ENCODE measurements at places on chromosomes 11 and 22. TPM values are rescaled to one million over a fixed set of nuclear protein-coding genes. Genes with fewer than 3 reads are reported as not detected.

The GAS2L1 gene
- total RNA-seq = 52.9 TPM

The OR51B2 gene
- total RNA-seq = not detected

The ZNF280B gene
- total RNA-seq = not detected

The TNNI2 gene
- total RNA-seq = not detected

The OR52E1 gene
- total RNA-seq = not detected

The SLC25A45 gene
- total RNA-seq = 26.7 TPM

The BLID gene
- 53.4 TPM for total RNA-seq

The OR5A1 gene
- total RNA-seq = not detected

The PATE4 gene
- total RNA-seq = not detected

The TMEM121B gene
- 1.1 TPM for total RNA-seq

The F2 gene
- not detected for total RNA-seq

The OR51B4 gene
- total RNA-seq = not detected

The CECR2 gene
- total RNA-seq = 0.28 TPM

The CCDC81 gene
- 21.4 TPM for total RNA-seq

The ANO5 gene
- 6.5 TPM for total RNA-seq

The ARAP1 gene
- total RNA-seq = 76.5 TPM

The ARHGAP8 gene
- 1.2 TPM for total RNA-seq

The PDE2A gene
- total RNA-seq = 28.1 TPM

The MAJIN gene
- total RNA-seq = not detected

The CDC42BPG gene
- 1.2 TPM for total RNA-seq

The DSCAML1 gene
- 0.21 TPM for total RNA-seq

The TEX54 gene
- total RNA-seq = not detected

The OMP gene
- total RNA-seq = not detected

The TKFC gene
- 22.5 TPM for total RNA-seq

Data from thoracic aorta (tissue), 2 donors.